ENCODE measurements at places on chromosomes 1 and 21. TPM values are rescaled to one million over a fixed set of nuclear protein-coding genes. Genes with fewer than 3 reads are reported as not detected.

Gene CELA3B
- total RNA-seq = not detected

Gene PEAR1
- 5.5 TPM for total RNA-seq

Gene VPS26C
- 72.8 TPM for total RNA-seq

Gene TPTE
- not detected for total RNA-seq

Gene PLA2G2C
- not detected for total RNA-seq

Gene CNTN2
- total RNA-seq = 0.86 TPM

Gene KCNQ4
- not detected for total RNA-seq

Gene LRRC53
- total RNA-seq = not detected

Gene OR2T33
- not detected for total RNA-seq

Gene POFUT2
- 32.5 TPM for total RNA-seq

Gene TNFRSF8
- total RNA-seq = 0.22 TPM

Gene HTR6
- total RNA-seq = not detected
